Sigmoid colon (tissue), 7 donors: ENCODE measurements at places on chromosomes 12 and 14.

GRCh38 chr14:84454114-84454513, 1075.8 kb upstream of the FLRT2 start:
- DNase-seq = no peak

DNA sequence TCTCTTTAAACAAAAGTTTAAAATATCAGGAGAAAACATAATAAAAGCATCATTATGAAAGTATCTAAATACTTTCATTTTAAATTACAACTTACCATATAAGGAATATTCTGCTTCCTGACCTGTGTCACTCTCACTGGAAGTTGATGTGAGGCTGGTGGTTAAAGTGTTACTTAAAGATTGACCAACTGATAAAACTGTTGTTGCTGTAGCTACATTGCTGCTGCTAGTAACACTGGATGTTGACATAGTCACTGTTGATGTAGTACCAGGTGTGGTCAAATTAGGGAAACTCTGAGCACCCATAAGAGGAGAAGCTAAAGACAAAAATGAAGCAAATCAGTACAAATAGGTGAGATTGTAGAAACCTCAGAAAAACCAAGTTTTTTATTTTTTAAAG, 79.9 kb downstream of the HECTD1 start:
- DNase-seq = no peak

- no peak for DNase-seq
These were observed 9.2 kb downstream of the SERPINA9 start for GRCh38 chr14:94466706-94467370.

- DNase-seq = no peak
These were observed 221.0 kb downstream of the PTPRO start for GRCh38 chr12:15543347-15543746.

GRCh38 chr12:14769466-14769968, 33.8 kb downstream of the WBP11 start:
- peak; percentile 76 for DNase-seq

- no peak for DNase-seq
These were observed 78.4 kb downstream of the FRMD6 start for GRCh38 chr14:51730098-51730497.

GRCh38 chr12:121811434-121812319, 7.9 kb downstream of the SETD1B start:
- DNase-seq = peak; percentile 87

DNA sequence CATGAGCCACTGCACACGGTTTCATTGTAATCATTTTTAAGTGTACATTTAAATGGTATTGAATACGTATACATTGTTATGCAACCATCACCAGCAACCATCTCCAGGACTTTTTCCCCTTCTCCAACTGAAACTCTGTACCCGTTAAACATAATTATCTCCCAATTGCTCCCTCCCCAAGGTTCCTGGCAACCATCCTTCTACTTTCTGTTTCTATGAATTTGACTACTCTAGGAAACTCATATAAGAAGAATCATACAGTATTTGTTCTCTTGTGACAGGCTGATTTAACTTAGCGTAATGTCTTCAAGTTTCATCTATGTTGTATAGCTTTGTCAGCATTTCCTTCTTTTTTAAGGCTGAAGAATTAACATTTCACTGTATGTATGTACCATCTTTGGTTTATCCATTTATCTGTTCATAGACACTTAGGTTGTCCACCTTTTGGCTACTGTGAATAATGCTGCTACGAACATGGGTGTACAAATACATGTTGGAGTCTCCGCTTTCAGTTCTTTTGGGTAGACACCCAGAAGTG, 223.1 kb downstream of the EFCAB11 start:
- no peak for DNase-seq

DNA sequence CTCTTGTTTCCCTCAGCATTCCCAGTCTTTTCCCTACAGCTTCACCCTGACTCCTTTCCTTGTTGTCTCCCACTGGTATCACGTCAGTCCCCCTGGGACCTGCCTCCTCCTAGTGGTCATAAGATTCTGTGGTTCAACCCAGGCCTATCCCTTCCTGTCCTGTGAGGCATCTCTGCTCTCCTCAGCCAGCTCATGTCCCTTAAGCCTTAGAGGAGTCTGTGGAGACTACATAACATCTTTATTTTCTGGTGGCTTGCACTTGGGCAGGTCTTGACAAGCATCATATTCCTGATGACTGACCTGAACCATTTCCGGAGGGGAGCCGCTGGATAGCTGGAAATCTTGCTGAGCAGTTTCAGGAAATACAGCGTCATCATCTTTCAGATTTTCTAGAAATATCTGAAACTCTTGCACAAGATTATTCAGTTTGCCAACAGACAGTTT, 688 bp downstream of the C12orf71 start:
- DNase-seq = no peak

DNA sequence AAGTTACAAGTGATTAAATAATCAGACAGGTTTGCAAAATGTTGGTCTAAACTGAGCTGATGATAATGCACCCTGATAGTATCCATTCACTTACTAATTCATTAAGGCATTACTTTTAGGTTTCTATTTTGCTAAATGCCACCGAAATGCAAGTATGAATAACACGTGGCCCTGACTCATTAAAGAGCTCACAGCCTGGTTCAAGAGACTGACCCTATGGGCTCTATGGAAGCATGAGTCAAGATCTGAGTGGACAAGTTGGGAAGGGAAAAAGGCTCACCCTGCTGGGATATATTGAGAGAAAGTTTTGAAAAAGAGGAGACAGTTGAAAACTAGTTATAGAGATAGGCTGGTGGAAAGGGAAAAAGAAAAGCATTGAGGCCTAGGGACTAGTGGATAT, 14.8 kb upstream of the LRRC9 start:
- DNase-seq = no peak

DNA sequence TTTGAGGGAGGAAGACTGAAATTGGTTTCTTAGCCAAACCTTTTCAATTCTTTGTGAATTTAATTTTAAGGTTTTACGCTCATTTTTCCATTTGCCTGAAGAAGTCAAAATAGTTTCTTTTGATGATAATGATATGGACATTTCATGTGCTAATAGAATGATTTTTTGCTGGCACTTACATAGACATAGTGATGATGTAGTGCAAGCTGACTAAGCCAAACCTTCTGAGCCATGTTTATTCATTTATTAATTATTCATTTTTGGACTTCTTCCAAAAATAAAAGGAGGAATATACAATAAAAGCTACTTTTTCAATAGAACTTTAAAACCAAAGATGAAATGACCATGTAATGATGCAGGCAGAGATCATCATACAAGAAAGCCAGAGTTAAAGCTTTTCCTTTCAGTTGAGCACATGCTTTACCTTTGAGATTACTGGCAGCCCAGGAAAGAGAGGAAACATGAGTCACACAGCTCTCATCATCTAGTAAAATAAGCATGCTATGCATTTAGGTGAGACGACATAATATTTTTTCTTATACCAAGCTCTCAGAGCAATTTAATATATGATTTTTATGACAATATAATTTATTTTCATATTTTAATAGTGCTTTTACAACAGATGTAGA, 24.8 kb downstream of the KCNA1 start:
- no peak for DNase-seq

DNA sequence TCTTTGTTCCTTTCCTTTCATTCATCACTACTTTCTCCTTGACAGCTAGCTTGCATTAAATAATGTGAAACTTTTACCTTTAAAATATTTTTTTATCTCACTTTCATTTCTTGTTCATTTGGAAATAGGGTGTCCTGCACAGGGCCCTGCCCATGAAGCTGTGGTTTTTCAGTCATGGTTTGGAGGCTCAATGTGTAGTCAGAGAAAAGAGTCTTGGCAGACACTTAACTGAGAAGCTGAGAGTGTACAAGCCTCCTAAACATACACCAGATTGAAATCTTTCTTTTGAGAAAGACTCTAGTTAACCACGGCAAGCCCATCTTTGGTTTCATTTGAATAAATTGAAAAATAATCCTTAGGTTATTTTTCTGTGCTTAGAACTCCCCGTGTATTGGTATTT, 74.2 kb downstream of the KICS2 start:
- DNase-seq = no peak

GRCh38 chr12:78929075-78929418, 64.5 kb downstream of the SYT1 start:
- no peak for DNase-seq
